ENCODE measurements at places on chromosomes 4 and X.

DNA sequence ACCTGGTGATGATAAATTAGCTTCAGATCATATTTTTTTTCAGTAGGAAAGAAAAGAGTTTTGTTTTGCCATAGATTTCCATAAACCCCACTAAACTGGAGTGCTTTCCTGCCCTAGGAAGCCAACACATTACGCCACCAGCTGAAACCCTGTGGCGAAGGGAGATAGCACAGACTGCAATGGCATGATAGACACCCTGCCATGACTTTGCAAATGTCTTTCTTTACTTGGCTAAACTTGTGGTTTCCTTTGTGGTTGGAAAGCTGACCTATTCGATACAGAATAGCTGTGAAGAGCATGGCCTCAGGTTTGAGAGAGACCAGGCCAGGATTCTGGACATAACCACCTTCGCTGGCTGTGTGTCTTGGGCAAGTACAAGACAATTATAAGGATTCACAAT, 19.1 kb downstream of the MFAP3L start:
- no peak for DNase-seq
- H3K36me3 ChIP-seq, result no peaks in the 10 kb centered on the region
- no peak overlapping the region for H3K27ac ChIP-seq
- H3K27me3 ChIP-seq, result peaks cover 2% of the 10 kb centered on the region
- peaks cover 5% of the 10 kb centered on the region for H3K4me1 ChIP-seq

GRCh38 chrX:102723456-102723855, 2.9 kb downstream of the GPRASP3 start:
- H3K4me3 ChIP-seq, result no peak overlapping the region
- no peaks in the 10 kb centered on the region for H3K27me3 ChIP-seq
- peaks cover 7% of the 10 kb centered on the region for H3K4me1 ChIP-seq
- DNase-seq, result no peak
- no peaks in the 10 kb centered on the region for H3K36me3 ChIP-seq

DNA sequence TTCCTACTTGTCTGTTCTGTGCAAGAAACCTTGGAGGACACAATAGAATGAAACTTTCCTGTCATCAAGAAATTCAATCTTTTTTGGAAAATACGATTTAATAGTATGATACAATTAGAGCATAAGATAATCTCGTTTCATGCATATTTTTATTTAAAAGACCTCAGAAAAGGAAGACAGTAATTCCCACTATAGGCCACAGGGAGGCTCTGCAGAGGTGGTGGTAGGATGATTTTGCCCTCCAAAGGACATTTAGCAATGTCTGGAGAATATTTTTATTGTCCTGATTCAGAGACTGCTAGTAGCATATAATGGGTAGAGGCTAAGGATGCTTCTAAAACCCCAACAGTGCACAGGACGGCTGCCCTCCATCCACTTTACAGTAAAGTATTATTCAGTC, 68.7 kb downstream of the PAK3 start:
- no peak overlapping the region for H3K27ac ChIP-seq
- DNase-seq, result no peak
- no peaks in the 10 kb centered on the region for H3K4me1 ChIP-seq
- H3K27me3 ChIP-seq, result peaks cover 4% of the 10 kb centered on the region
- no peak overlapping the region for H3K4me3 ChIP-seq

DNA sequence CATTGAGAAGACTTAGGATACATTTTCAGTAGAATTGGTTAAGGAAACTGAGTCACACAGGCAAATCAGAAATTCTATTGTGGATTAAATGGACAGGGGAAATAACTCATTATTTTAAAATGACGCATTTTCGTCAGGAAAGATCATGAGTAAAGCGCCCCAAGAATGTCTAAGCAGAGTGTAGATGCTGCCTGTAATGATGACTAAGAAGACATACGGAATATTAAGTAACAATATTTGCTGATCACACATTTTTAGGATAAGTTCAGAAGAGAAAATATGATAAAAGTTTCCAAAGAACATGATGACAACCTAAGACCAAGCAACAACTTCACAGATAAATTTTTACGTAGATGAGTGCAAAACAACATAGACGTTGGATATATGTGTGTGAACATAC, 596.3 kb upstream of the TENM3 start:
- no peak for DNase-seq
- no peaks in the 10 kb centered on the region for H3K27me3 ChIP-seq
- H3K27ac ChIP-seq, result no peak overlapping the region
- H3K36me3 ChIP-seq, result no peaks in the 10 kb centered on the region
- no peak overlapping the region for H3K4me3 ChIP-seq

DNA sequence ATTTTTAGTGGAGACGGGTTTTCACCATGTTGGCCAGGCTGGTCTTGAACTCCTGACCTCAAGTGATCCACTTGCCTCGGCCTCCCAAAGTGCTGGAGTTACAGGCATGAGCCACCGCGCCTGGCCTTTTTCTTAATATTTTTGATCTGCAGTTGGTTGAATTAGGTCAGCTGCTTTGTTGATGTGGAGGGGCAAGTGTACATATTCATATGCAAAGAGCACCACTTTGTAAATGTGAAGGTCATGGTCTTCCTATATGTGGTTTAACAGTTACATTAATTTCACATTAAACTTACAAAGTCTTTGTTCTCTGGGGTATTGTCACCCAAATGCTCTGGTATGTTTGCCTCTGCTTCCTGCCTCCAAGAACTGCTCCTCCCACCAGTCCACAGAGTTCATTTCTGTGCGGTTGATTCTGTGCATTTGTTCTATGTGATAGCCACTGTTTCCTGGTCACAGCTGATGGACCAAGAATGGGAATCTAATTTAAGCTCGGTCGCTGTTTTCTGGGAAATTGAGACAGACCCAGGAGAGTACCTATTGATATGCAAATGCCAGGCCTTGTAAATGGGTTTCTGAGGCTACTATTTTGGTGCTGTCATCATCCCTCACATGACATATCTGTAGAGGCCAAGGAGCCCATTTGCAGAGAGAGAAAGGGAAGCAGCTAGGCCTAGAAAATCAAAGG, 26.9 kb upstream of the HPSE start:
- peaks cover 3% of the 10 kb centered on the region for H3K27me3 ChIP-seq
- DNase-seq, result no peak
- H3K36me3 ChIP-seq, result no peaks in the 10 kb centered on the region
- H3K4me3 ChIP-seq, result no peak overlapping the region

GRCh38 chr4:83272900-83273299, 11.7 kb downstream of the COQ2 start:
- no peaks in the 10 kb centered on the region for H3K27me3 ChIP-seq
- no peak overlapping the region for H3K27ac ChIP-seq
- no peak overlapping the region for H3K4me3 ChIP-seq
- peaks cover 18% of the 10 kb centered on the region for H3K4me1 ChIP-seq
- H3K36me3 ChIP-seq, result peaks cover 36% of the 10 kb centered on the region

DNA sequence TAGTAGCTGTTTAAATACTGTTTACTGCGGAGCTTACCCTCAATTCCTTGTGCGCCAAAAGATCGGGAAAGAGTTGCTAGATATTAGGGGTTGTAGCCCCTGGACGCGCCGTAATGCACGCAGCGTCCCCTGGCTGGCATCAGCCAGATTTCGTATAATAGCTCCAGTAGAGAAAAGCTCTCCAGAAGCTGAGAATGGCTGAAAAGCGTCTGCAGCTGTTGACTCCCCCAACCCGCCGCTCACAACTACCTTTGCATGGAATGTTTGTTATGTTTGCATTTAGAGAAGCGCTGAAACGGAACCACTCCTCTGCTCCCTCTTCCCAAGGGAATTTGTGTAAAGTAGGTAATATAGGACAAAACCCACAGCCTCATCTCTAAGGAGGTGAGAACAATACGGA, 3.7 kb downstream of the DOCK11 start:
- peaks cover 47% of the 10 kb centered on the region for H3K4me1 ChIP-seq
- peaks cover 19% of the 10 kb centered on the region for H3K36me3 ChIP-seq
- no peak for DNase-seq

- H3K4me1 ChIP-seq, result peaks cover 6% of the 10 kb centered on the region
- no peaks in the 10 kb centered on the region for H3K27me3 ChIP-seq
- no peak overlapping the region for H3K4me3 ChIP-seq
- DNase-seq, result no peak
- no peak overlapping the region for H3K27ac ChIP-seq
These were observed 191.4 kb downstream of the SPRY1 start for GRCh38 chr4:123587983-123588494.

Measured in activated CD8-positive, alpha-beta T cell treated with anti-CD3 and anti-CD28 coated beads for 36 hours (primary cell).